ENCODE measurements at places on chromosomes 2 and 18.

DNA sequence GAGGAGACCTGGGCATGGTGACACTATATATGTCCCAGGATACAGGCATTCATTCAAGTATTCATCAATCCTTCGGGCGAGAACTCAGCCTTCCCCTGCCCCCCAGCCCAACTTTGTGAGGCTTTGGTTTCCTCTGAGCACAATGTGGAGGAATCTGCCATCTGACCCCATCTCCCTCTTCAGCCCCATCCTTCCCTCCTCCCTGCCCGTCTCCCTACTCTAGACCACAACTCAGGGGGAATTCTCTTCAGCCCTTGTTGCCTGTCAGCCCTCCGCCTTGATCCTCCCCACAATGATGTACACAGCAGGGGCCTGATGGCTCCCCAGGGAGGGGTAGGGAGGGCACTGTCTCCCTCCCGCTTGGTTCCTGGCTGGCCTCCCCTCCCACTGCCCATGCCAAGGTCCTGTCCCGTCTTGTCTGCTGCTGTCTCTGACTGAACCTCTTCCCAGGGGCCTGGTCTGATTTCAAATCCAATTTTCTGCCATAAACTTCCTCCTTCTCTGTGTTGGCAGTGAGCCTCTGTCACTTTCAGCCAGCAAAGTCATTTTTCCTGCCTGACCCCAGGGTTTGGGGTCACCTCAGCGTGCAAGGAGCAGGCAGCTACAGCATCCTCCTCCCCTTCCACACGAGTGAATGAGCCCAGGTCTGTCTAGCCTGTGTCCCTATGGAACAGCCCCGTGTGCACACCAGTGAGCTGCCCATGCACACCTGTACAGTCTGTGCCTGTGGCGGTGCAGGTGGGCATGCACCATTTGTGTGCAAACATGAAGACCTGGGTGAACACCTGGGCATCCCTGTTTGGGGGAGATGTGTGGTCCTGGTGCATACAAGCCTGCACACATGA lies 197.3 kb downstream of the CELF4 start:
- no peak for DNase-seq

DNA sequence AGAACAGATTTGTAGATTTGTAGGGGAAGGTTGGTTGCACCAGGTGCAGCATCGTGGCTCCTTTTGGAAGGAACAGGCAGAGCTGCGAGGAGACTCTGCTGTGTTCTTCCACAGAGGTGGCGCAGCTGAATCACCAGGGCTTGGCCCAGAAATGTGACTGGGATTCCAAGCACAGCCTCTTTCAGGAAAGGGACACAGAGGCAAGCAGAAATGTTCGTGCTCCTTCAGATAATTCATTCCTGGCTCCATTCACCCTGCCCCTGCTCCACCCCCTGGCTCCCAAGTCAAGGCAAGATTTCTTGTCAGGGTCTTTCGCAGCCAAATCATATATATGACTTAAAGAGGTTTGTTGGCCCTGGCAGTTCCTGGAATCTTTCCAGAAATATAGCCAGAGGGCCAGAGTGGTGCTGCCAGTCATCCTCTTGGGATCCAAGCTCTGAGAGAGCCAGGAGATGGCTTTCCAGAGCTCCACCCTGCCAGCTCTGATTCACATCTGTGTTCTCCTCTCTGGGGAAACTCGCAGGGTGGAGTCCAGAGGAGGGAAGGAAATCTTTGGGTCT lies 203.9 kb upstream of the TANK start:
- DNase-seq: peak; percentile 31

DNA sequence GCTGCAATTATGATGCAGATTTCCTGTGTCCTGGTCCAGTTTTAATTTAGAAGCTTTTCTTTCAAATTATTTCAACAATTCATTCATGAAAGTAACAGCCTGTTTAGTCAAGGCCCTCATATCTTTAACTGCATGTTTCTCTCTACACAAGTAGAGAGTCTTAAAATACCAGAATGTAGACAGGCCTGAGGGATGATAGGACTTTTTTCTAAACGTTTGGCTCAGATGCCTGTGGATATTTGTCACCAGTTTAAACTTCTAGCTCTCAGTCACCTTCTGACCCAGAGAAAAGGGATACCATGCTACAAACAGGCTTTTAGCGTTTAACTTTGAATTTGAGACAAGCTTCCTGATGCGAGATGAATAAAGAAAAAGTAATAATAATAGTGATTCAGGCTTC lies 15.7 kb downstream of the COL5A2 start:
- DNase-seq: peak; percentile 78

GRCh38 chr2:189834059-189834458 lies 49.8 kb downstream of the PMS1 start:
- DNase-seq: no peak

- peak; percentile 19 for DNase-seq
These were observed 98.0 kb downstream of the MARCHF4 start for GRCh38 chr2:216274194-216274840.

- DNase-seq: no peak
These were observed 126.5 kb downstream of the GALR1 start for GRCh38 chr18:77376043-77376732.

DNA sequence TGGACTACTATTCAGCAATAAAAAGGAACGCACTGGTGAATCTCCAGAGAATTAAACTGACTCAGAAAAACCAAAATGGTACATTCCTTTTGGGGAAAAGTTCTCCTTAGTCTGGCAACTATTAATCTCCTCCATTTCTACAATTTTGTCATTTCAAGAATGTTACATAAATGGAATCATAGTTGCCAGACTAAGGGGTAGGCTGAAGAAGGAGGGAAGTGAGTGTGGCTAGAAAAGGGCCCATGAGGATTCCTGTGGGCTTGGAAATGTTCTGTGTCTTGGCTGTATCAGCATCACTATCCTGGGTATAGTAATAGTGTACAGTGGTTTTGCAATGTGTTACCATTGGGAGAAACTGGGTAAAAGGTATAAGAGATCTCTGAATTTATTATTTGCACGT lies 72.4 kb downstream of the ZAP70 start:
- DNase-seq: peak; percentile 12

DNA sequence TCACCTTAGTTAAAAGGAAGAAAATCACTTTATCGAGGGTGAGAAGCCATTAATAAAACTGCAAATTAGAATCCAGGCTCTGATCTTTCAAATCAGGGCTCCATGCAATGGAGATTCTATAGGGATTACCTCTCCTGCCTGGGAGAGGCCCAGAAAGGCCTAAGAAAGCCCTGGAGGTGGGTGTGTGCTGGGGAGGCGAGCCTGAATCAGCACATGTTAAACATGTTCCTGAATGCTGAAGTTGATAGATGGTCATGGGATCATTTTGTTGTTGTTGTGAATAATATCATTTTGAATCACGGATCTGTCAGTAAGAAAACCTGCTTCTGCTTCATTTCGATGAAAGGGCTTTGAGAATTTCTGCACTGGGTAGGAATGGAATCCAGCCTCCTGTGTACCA lies 254.3 kb downstream of the ACKR3 start:
- DNase-seq: no peak

GRCh38 chr2:215920244-215921100 lies 92.9 kb downstream of the MREG start:
- peak; percentile 85 for DNase-seq

- DNase-seq: no peak
These were observed 1308.7 kb upstream of the FAM98A start for GRCh38 chr2:34907812-34908211.

DNA sequence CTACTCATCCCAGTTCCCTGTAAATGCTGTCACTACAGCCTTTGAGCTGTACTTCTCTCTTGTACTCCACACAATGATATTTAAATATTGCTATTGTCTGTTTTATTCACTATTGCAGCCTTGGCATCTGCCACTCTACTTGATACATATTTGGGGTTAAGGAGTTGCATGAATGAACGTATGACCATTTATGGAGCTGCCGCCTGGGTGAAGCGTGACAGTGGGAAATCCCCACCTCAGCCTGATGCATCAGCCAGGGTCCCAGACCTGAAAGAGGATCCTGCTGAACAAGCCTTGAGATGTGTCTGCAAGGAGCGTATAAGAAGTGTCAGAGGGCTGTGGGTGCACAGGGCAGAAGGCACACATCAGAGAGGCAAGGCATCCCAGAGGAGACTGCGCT lies 39.1 kb downstream of the MRPL35 start:
- no peak for DNase-seq

DNA sequence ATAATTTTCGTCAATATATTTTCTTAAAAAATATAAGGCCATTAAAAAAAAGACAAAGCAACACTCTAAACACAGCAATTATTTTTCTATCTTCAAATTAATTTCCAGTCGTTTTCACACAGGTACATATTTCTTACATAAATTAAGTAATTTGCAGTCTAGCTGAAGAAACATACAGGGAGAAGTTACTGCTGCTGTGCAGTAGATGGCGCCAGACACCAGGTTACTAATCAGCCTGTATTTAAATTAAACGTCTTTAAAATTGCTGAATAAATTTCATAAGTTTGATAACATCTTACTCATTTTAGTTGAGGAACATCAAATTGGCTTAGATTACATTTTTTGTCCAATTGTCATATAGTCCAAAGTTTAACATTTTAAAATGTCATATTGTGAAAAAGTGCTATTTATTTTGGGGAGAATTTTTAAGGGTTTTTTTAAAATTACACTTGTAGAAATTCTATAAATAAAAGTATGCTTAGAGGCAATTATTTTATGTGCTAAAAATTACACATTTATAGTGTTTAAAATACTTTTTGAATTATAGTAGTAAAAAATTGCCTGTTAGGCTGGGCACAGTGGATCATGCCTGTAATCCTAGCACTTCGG lies 88.4 kb downstream of the PMAIP1 start:
- peak; percentile 60 for DNase-seq

- DNase-seq: no peak
These were observed 580 bp downstream of the TMEM163 start for GRCh38 chr2:134718023-134718816.

DNA sequence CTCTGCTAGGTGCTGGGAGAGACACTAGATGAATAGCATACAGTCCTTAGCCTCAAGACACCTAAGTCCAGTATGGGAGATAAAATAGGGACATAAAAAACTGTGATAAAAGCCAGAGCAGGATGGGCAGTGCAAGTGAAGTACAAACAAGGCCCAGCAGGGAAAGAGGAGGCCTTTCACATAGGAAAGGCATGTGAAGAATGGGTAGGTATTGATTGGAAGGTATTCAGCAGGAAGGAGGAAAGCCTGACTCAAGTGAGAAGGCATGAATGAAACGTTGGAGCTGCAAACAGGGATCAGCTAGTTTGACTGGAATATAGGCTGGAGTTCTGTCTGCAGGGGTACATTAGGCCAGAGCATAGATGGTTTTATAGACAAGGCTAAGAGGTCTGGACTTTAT lies 11.0 kb upstream of the CXCR4 start:
- DNase-seq: no peak

GRCh38 chr2:65557616-65558573 lies 125.5 kb upstream of the SPRED2 start:
- DNase-seq: no peak

GRCh38 chr2:132383956-132384355 lies 32.6 kb upstream of the GPR39 start:
- DNase-seq: no peak

DNA sequence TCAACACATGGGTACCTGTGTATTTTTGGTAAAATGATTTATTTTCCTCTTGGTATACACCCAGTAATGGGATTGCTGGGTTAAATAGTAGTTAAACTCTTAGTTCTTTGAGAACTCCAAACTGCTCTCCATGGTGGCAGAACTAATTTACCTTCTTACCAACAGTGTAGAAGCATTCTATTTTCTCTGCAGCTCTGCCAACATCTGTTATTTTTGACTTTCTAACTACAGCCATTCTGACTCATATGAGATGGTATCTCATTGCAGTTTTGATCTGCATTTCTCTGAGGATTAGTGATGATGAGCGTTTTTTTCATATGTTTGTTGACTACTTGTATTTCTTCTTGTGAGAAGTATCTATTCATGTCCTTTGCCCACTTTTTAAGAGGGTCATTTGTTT lies 180.6 kb downstream of the FSIP2 start:
- DNase-seq: peak; percentile 9

DNA sequence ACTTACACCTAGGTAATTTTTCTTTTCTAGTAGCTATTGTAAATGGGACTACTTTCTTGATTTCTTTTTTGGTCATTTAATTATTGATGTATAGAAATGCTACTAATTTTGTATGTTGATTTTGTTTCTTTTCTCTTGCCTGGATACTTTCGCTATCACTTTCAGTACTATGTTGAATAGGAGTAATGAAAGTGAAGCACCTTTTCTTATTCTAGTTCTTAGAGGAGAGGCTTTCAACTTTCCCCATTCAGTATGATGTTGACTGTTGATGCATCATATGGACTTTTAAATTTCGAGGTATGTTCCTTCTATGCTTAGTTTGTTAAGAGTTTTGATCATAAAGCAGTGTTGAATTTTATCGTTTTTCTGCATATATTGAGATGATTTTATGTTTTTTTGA lies 142.5 kb downstream of the CDH19 start:
- DNase-seq: no peak

GRCh38 chr2:120887320-120887697 lies 151.6 kb downstream of the GLI2 start:
- no peak for DNase-seq

DNA sequence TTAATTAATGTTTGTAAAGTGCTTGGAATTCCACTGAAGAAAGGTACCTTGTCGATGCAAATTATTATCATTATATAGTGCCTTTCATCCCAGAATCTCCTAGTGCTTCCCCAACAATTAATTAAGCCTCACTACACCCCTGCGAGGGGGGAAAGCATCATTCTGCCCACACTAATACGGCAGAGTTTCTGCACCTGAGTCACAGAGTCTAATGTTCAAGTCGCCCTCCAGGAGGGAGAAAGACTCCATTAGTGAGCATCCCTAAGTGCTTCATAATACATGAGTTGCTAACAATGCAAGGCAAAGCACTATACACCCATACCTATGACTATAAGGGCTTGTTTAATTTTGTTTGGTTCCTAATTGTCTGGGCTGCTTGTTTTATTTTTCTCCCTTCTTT lies 25.4 kb upstream of the NRP2 start:
- DNase-seq: no peak

- DNase-seq: no peak
These were observed 77.5 kb downstream of the NCOA1 start for GRCh38 chr2:24568551-24568950.

DNA sequence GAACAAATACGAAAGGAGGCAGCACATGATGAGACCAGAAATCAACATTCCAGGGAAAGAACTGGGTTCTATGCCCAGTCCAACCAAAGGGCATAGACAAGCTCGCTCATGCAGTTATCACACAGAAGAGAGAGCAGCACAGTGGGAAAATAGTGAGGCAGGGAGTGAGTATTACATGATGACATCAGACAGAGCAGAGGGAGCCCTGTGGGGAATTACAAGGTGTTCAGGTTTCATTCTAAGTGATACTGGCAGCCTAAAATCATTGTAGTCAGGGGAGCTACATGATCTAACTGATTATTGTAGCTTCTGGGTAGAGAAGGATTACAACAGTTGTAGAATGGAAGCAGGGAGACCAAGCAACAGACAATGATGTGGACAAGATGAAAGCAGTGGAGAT lies 658.5 kb downstream of the ARHGAP15 start:
- no peak for DNase-seq

DNA sequence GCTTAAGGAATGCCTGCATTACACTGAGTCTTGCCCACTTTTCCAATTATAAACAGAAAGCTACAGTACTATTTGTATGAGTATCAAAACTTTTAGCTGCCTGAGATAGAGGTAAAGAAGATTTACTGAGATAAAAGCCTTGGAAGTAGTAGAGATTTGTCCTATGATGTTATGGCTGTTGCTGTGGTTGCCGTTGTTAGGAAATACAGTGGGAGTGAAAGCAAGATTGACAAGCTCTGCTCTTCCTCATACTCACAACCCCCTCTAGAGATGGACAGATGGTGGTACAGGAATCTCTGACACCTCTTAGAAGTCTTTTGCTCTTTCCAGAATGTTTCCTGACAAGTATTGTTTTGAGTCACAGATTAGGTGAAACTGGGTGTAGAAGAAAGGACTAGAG lies 242.5 kb downstream of the RPIA start:
- DNase-seq: no peak

GRCh38 chr18:49694402-49694801 lies 118.9 kb downstream of the ACAA2 start:
- DNase-seq: peak; percentile 7
